ENCODE measurements at places on chromosomes 5 and 9. TPM values are rescaled to one million over a fixed set of nuclear protein-coding genes. Genes with fewer than 3 reads are reported as not detected.

DNA sequence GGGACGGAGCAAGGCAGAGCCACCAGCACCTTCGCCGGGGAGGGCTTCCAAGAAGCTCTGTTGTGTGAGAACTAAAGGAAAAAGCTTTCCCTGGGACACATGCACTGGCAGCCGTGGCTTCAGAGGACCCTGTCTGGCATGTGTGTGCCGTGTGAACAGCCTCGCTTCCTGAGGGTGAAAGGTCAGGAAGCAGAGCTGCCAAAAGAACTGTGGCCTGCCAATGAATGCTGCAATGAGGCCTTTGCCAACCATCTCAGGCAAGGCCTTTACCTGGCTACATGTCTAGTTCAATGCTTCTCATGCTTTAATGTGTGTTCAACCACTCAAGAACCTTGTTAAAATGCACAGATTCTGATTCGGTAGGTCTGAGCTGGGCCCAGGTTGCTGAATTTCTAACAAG is 53.5 kb downstream of the NIPSNAP3B start:
- peaks cover 70% of the 10 kb centered on the region for H3K36me3 ChIP-seq
- DNase-seq: no peak
- no peak overlapping the region for H3K4me3 ChIP-seq
- H3K27ac ChIP-seq: no peak overlapping the region

EQTN gene
- not detected for total RNA-seq

PCDHA8 gene
- 1.8 TPM for total RNA-seq

SLC45A2 gene
- 0.85 TPM for total RNA-seq

DNA sequence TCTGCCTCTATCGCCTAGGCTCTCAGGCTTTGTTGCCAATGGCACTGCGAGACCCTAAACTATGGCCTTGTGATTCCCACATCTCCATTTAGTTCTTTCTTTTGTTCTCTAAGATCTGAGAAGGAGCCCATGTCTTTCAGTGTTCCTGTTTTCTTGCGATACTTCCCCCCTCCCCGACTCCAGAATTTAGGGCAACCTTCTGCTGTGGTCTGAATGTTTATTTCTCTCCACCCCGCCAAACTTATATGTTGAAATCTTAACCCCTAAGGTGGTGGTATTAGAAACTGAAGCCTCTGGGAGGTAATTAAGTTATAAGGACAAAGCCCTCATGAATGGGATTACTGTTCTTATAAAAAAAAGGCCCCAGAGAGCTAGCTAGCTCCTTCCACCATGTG is 6.4 kb downstream of the TMC1 start:
- no peaks in the 10 kb centered on the region for H3K36me3 ChIP-seq
- H3K4me1 ChIP-seq: no peaks in the 10 kb centered on the region
- H3K27ac ChIP-seq: no peak overlapping the region
- H3K27me3 ChIP-seq: no peaks in the 10 kb centered on the region
- H3K4me3 ChIP-seq: no peak overlapping the region
- DNase-seq: no peak

IRX2 gene
- 122 TPM for total RNA-seq

DNA sequence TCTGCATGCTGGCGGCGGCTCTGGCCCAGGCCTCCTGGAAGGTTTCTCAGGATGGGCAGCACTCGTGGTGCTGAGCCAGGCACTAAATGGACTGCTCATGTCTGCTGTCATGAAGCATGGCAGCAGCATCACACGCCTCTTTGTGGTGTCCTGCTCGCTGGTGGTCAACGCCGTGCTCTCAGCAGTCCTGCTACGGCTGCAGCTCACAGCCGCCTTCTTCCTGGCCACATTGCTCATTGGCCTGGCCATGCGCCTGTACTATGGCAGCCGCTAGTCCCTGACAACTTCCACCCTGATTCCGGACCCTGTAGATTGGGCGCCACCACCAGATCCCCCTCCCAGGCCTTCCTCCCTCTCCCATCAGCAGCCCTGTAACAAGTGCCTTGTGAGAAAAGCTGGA is 3.2 kb downstream of the SLC35A4 start:
- peaks cover 14% of the 10 kb centered on the region for H3K4me1 ChIP-seq
- no peaks in the 10 kb centered on the region for H3K36me3 ChIP-seq
- H3K4me3 ChIP-seq: no peak overlapping the region
- H3K27me3 ChIP-seq: no peaks in the 10 kb centered on the region
- DNase-seq: no peak

ZBED3 gene
- total RNA-seq: 2.3 TPM

- H3K36me3 ChIP-seq: no peaks in the 10 kb centered on the region
- H3K4me3 ChIP-seq: no peak overlapping the region
- no peaks in the 10 kb centered on the region for H3K27me3 ChIP-seq
- peak; percentile 90 for DNase-seq
- no peaks in the 10 kb centered on the region for H3K4me1 ChIP-seq
- no peak overlapping the region for H3K27ac ChIP-seq
These were observed 72.8 kb downstream of the PSAT1 start for GRCh38 chr9:78369639-78370219.

DNA sequence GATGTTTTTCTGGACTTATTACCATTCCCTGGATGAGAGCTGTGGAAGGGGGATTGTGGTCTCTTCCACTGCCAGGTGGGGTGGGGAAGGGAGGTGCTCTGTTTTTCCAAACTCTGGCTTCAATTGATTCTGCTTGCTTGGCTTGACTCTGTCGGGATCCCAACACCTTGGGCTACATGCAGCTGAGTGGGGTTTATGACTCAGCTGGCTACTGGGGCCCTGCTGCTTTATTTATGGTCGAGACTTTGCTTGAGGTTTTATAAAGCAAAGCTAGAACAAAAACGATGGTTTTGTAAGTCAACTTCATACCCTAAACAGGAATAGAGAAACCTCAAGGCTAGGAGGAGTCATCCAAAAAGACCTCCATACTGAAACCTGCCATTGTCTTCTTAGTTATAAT is 76.3 kb downstream of the AOPEP start:
- no peaks in the 10 kb centered on the region for H3K27me3 ChIP-seq
- H3K4me1 ChIP-seq: no peaks in the 10 kb centered on the region
- DNase-seq: no peak
- H3K27ac ChIP-seq: no peak overlapping the region

DNA sequence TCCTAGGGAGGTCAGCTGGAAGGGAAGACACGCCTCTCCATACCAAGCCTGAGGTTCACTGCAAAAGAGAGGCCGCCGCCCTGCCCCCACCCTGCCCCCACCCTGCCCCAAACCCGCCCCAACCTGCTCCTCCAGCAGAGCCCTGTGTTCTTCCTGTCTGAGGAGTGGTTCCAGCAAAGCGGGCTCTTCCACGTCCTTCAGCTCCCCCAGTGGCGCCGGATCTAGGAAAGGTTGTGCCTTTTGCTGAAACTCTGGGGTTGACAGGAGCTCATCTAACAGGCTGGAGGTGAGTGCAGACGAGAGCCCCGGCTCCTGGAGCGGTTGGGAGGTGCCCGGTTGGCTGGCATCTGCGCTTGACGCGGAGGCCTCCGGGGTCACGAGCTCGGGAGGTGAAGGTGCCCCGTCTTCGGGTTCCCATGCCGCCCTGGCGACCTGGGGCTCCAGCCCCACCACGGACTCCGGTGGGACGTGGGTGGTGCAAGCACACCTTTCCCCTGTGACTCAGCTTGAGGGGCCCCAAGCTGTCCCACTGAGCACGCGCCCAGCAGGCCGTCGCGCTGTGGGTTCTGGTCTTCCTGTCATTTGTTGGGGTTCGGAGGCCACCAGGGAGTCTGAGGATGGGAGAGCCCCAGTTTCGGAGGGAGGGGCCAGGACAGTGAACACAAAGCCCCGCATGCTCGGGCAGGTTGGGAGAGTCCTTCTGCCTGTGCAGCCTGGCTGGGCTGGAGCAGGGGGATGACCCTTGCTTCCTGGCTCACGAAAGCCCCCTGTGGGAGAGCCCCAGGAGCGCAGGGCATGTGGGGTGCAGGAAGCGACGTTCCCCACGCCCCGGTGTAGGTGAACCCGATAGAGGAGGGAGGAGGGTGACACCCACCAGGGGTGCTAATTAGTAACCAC is 1467.1 kb downstream of the FOXD4L5 start:
- H3K4me1 ChIP-seq: no peaks in the 10 kb centered on the region
- peak; percentile 15 for DNase-seq
- no peak overlapping the region for H3K27ac ChIP-seq

FAM221B gene
- total RNA-seq: not detected

Measured in cardiac muscle cell (in vitro differentiated cells and primary cell).